Natural killer cell (primary cell): ENCODE measurements at places on chromosomes 5 and 9. TPM values are rescaled to one million over a fixed set of nuclear protein-coding genes. Genes with fewer than 3 reads are reported as not detected.

Gene MEF2C
- total RNA-seq, result 9.2 TPM

Gene BARHL1
- total RNA-seq, result not detected

Gene TMEM252
- total RNA-seq, result not detected

Gene ALDOB
- not detected for total RNA-seq

Gene EMB
- total RNA-seq, result 199 TPM

Gene TMEM215
- total RNA-seq, result not detected

Gene SNCAIP
- total RNA-seq, result not detected

Gene CRB2
- total RNA-seq, result not detected

Gene SLC6A18
- total RNA-seq, result not detected

Gene LRRC19
- not detected for total RNA-seq

Gene TRIM36
- 0.25 TPM for total RNA-seq

Gene IFNA2
- not detected for total RNA-seq

Gene NEUROG1
- not detected for total RNA-seq

Gene LMAN2
- total RNA-seq, result 124 TPM

Gene LCN9
- total RNA-seq, result not detected

Gene AKNA
- 577 TPM for total RNA-seq

Gene TYRP1
- total RNA-seq, result not detected

Gene TRIP13
- total RNA-seq, result 0.45 TPM
